ENCODE measurements at places on chromosomes 7 and 10. TPM values are rescaled to one million over a fixed set of nuclear protein-coding genes. Genes with fewer than 3 reads are reported as not detected.

- no peak for DNase-seq
Measured at GRCh38 chr7:11573128-11573750, 258.8 kb downstream of the THSD7A start.

DNA sequence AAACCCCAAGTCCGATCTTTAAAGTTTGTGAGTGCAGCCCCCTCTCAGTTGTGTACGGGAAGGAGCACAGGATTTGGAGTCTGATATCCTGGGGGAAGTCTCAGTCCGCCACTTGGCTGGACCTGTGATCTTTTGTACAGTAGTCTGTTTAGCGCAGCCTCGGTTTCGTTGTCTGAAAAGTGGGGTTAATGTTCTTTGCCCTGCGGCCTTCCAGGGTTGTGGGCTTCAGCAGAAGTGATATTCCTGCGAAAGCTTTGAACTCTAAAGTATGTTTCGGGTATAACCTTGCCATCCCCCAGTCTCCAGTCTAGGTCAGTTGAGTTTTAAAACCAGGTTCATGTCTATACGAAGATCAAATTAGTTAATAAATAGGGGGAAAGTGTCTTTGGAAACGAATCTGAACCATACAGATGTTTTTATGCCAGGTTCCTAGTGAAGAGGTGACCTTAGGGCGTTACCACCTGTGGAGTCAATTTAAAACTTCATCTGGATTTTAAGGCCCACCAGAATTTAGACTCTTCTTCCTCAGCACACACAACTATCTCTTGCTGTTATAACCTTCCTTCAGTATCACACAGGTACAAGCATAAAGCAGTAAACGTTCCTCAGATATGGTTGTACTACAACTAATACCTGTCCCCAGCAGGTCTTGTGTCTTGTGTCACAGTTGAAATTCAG lies 904 bp downstream of the R3HCC1L start:
- no peak for DNase-seq

Gene PLAC9
- 62.4 TPM for polyA plus RNA-seq

- DNase-seq, result peak; percentile 52
Measured at GRCh38 chr7:44072364-44073231, 7.2 kb upstream of the PGAM2 start.

Gene AEBP1
- polyA plus RNA-seq, result 60.3 TPM

Gene CLCN1
- not detected for polyA plus RNA-seq

- DNase-seq, result no peak
Measured at GRCh38 chr10:126309228-126309883, 78.9 kb downstream of the ADAM12 start.

DNA sequence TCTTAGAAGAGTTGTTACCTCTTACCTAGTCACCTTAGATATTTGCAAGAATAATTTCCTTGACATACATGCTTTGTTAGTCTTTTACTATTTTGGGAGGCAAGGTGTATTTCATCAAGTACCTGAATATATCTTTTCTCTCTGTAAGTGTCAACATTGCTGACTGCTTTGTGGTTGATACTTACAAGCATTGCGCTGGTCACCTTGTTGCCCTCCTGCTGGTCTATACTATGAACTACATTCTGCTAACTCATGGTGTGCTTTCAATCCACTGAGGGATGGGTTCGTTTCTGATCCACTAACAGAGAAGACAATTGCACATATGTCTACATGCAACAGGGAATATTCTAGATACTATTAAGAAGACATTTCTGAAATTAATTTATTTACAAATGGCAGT lies 837.8 kb upstream of the COBL start:
- DNase-seq, result no peak

Gene FBXO24
- polyA plus RNA-seq, result 0.91 TPM

GRCh38 chr7:6057316-6058129 lies 26.3 kb downstream of the ANKRD61 start:
- no peak for DNase-seq

DNA sequence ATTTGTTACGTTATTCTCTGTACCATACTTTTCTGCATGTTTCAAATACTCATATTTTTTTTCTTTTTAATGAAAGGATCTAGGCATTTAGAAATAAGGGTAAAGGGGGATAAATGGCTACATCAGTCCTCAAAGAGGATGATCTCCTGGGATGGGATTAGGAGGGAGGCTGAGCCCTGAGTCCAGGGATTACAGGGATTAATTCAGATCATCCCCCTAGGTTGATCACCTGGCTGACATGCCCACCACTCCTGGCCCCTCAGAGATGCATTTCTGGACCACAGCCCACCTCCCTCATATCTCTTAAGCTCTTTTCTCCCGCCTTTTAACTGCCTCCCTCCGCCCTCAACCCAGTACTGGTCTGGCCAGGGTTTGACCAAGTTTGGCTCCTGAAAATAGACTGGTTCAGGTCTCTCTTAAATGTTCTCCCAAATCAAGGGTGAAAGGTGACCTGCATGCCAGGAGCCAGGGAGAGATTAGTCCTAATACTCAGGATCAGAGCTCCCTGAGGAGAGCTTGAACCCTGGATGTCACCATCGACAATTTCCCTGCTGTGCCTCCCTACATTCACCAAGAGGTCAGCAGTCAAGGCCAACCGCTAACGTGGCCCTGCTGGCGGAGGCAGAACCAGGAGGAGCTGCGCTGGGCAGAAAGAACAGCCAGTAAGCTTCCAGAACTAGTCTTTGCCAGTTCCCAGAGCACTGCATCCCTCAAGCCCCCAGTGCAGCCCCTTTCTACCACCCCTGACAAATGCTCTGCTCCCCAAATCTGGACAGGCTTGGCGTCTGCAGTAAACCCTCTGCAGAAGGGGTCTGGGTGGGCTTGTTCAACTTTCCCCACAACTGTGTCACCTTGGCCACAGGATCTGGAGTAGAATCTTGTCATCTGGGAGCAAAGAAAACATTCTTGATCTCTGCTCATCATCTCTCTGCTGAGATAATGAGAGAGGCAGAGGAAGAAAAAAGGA lies 3.0 kb upstream of the CCDC136 start:
- no peak for DNase-seq

- DNase-seq, result peak; percentile 33
Measured at GRCh38 chr10:42875798-42876341, 93.3 kb downstream of the BMS1 start.

DNA sequence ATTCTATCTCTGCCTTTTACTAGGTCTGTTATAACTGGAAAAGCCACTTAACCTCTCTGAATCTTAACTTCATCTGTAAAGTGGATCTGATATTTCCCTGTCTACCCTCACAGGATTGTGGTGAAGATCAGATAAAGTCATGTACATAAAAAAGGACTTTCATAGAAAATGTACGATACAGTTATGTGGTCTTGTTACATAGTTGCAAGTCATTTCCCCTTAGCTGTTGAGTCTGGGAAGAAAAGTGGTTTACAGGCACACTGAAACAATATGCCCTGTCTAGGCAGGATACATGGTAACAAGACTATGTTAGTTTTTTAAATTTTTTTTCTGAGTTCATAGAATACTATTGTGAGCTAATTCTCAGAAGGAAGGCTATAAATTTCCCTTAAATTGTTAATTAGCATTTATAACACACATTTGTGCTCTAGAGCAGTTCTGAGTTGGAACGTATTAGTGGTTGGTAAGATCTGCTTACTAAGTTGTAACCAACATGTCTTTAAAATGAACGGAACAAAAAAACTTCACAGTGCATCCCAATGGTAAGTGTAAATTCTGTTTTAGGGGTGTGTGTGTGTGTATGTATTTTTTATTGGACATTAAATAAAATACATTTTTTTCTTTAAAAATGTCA lies 7.1 kb upstream of the GSTO1 start:
- DNase-seq, result no peak

DNA sequence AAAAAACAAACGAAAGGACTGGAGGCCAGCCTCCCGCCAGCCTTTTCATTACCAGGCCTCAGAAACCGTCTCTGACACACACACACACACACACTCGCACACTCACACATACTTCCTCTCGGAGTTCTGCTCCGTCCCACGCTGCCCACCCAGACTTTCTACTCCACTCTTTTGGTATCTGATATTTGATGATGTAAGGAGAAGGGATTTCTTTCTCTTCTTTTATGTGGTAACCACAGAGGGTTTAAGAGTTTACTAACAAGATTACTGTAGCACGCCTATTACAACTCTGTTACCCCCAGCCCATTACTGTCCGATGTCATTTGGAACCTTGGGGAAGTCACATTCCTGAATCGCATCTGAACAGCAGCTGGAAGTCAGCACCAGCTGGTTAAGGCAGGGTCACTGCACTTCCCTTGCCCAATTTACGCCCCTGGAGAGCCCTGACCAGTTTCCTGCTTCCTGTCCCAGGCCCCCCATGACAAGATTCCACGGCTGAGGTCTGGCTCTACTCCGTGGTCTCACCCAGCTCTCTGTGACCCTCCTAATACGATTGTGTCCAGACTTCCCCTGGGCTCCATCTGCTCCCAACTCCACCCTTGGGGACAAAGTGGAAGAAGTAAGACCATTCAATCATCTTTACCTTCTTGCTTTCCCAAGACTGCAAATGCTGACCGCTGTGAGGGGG lies 1.1 kb downstream of the DENND2A start:
- DNase-seq, result peak; percentile 74

DNA sequence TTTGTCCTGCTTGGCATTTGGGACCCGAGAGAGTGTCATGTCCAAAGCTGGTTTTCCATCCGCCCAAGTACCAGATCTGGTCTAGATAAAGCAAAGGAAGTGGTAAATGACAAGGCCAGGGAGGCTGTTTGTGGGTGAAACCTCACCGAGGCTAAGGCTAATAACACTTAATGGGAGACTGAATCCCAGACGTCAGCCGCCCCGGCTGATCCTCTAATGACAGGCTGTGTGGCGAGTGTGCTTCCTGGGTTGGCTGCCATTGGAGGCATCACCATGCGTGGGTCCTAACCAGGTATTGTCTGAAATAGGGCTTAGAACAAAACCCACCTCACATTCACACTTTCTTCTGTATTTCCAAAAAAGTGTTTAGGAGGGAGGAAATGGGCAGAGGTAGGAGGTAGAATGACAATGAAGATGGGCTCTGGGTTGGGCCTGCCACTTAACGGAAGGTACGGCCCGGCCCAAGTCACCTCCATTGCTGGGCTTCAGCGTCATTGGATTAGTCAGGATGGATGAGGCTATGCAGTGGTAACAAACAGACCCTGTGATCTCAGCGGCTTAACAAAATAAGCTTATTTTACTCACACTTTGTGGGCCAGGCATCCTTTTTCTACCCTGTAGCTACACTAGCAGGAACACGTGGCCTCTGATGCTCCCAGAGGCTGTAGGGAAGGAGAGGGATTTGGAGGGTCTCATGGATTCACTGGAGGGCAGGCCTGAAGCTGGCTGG lies 59.7 kb downstream of the PROSER2 start:
- DNase-seq, result no peak

Gene NRP1
- polyA plus RNA-seq, result 108 TPM

DNA sequence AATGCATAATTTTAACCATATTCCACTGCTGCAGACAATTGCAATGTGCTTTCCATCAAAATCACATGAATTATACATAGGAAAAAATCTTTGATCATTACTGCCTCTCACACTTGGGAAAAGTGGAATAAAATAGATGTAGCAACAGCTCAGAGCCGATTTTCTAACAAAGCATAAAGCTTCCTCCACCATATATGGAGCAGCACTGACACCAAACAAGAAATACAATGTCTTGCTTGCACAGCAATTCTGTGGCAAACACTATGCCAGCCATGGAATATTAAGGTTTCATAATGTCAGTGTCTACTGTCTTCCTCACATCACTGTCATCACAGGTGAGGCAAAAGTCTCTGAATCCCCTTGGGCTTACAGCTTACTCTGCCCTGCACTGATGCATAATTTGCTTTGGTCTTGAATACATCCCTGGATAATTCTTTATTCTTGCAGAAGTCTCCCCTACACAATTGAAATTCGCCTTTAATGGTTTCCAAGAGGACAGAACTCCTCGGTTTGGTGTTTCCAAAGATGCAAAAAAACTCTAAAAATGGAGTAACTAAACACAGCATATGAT lies 198.5 kb downstream of the CACNA2D1 start:
- DNase-seq, result no peak

Gene RUFY2
- polyA plus RNA-seq, result 28.6 TPM

DNA sequence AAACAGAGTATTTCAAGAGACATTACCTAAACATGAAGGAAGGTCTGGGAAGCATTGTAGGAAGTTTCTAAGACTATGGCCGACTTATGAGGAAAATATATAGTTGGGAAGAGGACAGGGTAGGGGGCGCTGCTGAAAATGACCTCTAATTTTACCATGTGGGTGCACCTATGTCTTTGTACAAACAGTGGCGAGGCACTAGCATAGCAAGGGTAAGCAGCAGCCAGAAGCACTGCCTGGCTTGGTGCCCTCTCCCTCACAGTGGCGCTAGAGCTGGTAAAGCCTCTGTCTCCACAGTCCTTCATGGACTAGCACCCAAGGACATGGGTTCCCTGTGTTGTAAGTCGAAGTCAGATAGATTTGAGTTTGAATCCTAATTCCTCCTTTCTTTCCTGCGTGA lies 461.2 kb downstream of the INHBA start:
- no peak for DNase-seq

DNA sequence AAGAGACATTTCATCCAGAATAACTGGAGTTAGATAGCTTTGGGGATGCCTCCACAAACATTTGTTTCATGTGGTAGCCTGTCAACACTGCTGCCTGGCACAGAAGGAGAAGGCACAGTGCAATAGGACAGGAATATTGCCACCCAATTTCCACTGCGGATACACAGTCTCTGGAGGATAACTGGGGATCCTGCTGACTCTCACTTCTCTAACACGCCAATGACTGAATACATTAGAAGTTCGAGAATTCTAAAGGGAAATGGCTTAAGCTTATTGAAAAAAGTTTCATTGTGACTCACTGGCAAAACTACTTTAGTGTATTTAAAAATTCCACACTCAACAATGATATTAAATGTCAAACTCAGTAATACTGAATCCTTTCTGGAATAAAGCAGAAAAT lies 12.9 kb downstream of the ARL3 start:
- no peak for DNase-seq

GRCh38 chr7:4919969-4920766 lies 36.7 kb upstream of the RADIL start:
- no peak for DNase-seq

DNA sequence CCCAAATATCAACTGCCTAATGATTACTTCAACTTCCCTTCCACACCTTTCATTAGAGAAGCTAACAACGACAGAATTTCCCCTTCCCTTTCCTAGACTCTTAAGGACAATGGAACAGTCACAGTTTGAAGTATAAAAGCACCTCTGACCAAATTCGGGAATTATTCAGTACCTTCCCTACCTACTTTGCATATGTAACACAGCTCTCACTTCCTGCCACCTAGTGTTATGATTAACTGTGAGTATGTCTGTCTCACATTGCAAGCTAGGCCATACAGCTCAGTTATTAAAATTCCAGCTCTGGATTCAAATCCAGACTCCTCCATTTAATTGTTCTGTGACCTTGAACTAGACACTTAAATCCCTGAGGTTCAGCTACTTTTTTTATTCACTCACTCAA lies 44.8 kb upstream of the HPSE2 start:
- DNase-seq, result no peak

- DNase-seq, result no peak
Measured at GRCh38 chr10:94607111-94607510, 61.5 kb downstream of the HELLS start.

Gene PLPP4
- polyA plus RNA-seq, result not detected

GRCh38 chr10:68871731-68872342 lies 29.3 kb upstream of the DDX50 start:
- DNase-seq, result peak; percentile 81

All from muscle of arm (tissue), 14 donors.